ENCODE measurements at places on chromosomes 2 and 18.

DNA sequence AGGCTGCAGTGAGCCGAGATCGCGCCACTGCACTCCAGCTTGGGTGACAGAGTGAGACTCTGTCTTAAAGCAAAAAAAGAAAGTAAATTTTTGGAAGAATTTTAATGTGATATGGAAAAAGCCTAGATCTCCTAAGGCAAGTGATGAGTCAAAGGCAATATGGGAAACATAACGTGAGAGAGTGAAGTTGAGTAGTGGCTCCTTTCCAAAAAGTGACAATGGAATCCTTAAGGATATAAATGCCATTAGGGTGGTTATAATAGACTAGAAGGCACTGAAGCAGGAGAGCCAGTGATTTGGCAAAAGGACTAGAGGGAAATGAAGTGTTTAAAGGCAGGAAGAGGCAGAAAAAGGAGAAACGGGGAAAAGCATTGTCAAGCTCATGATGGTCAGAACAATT, 25.6 kb downstream of the ARHGAP28 start:
- DNase-seq, result no peak

DNA sequence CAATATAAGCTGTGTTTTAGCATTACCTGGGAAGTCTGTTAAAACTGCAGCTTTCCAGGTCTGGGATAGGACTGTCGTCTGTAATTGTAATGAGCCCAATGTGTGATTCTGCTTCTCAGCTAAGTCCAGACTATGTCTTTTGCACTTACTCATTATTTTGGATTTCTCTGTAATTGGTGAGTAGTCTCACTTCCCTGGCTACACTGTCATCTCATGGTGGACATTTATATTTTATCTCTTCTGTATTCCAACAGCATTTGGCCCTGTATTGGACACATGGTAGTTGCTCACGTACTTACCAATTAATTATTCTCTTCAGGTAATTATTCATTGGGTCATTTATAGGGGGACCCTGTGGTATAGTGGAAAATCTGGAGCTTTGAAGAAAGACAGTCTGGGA, 28.0 kb downstream of the LHCGR start:
- DNase-seq, result no peak

GRCh38 chr18:79245517-79246001, 150.2 kb upstream of the NFATC1 start:
- no peak for DNase-seq

DNA sequence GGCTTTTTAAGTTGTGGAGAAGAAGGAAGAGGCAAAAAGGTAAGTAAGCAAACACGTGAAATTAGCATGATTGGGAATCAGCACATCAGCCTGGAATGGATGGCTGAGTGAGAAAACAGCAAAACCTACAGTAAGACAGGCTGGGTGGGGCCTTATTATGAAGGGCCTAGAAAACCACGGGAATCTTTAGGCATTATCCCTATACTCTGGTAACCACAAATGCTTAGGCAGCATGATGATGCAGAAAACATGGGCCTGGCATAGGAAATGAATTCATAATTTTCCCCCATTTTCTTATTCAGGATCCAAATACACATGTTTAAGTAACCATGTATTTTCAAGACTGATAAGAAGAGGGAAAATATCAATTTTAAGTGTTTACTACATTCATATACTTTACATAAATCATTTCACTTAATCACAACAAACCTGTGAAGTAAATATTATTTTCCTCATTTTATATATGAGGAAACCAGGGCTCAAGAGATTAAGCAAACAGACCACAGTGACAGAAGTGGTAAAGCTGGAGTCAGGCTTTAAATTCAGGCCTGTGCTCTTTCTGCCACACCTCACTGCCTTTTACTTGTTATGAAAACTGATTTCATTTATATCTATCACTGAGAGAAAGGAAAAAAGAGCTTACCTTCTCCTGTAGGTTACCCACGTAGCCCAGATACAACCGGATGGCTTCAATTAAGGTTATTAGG, 4.0 kb downstream of the TMEM17 start:
- no peak for DNase-seq

DNA sequence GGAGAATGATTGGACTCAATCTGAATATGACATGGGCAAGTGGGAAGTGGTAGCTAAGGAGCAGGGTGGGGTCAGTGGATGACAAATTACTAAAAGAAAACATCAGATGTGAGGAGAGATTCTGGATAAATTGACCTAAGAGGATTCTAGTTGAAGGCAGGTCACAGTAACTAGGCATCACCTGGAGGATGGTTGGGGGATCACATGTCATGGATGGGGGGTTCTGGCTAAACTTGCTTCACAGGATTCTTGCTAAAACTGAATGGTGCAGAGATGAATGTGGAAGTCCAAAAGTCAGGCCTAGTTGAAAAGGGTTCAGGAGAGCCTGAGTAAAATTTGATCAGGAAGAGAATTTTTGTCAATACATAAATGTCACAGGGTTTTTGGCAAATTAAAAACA, 18.3 kb downstream of the CLHC1 start:
- DNase-seq, result no peak

DNA sequence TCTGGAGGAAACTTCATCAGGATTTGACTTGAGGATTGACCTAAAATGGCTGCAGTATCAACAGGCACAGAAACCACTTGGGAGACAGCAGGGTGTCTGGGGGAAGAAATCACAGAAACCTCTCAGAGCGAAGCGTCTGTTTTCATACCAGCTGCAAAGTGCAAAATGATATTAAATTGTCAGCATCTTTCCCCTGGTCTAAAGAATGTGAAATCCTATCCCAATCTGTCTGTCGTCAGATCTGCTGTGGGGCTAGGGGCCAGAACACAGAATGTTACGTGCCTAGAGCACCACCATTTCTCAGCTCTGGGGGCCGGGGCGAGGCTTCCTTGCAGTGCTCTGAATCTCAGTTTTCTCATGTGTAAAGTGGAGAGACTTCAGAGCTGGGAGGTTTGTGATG, 54.1 kb upstream of the MYCN start:
- no peak for DNase-seq

DNA sequence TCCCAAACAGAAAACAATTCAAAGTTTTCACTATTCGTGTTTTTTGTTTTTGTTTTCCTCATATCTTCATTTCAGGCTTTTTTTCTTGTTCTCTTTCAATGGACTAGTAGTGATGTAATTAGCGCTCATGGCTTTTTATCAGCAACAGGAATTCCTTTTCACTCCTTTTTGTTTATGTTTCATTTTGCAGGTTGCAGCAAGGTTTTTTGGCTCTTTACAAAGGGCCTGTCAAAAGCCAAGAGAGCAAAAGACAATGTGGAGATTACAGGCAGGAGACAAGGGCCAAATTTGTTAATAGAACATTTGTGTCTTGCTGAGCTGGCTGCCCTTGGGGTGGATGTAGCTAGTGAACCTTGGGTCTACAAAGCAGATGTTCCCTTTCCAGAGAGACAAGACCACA, 467.4 kb upstream of the CDH20 start:
- DNase-seq, result no peak

GRCh38 chr2:29916571-29916970, 4.8 kb downstream of the ALK start:
- DNase-seq, result no peak

DNA sequence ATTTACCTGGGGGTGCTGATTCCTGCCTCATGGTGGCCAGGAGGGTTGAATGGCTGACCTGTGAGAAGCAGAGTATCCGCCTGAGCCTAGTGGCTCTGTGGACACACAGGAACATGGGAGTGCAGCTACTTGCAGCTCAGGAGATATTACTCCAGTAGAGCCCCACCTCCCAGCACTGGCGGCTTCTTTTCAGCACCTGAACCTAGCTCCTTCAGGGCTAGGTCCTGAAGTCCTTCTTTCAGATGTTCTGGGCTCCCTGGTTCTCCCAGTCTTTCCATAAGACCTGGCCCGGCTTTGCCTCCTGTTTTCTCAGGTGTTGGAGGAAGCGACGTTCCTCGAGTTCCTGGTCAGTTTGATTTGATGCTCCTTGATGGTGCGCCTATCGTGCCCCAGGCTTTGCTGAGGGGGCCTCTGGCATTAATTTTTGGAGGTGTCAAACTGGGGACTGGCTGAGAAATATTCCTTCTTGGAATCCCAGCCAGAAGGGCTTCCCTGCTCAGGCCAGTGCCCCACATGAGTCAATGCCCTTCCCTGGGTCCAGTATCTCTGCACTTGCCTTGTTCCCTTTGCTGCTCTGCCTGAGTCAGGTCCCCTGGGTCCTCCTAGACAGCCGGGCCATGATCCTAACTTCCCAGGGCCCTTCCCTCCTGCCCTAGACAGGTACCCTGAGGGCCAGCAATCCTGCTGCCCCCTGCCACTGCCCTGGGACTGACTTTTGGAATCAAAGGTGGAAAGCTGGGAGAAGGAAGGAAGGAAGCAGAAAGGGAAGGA, 110.7 kb upstream of the HAAO start:
- DNase-seq, result no peak

DNA sequence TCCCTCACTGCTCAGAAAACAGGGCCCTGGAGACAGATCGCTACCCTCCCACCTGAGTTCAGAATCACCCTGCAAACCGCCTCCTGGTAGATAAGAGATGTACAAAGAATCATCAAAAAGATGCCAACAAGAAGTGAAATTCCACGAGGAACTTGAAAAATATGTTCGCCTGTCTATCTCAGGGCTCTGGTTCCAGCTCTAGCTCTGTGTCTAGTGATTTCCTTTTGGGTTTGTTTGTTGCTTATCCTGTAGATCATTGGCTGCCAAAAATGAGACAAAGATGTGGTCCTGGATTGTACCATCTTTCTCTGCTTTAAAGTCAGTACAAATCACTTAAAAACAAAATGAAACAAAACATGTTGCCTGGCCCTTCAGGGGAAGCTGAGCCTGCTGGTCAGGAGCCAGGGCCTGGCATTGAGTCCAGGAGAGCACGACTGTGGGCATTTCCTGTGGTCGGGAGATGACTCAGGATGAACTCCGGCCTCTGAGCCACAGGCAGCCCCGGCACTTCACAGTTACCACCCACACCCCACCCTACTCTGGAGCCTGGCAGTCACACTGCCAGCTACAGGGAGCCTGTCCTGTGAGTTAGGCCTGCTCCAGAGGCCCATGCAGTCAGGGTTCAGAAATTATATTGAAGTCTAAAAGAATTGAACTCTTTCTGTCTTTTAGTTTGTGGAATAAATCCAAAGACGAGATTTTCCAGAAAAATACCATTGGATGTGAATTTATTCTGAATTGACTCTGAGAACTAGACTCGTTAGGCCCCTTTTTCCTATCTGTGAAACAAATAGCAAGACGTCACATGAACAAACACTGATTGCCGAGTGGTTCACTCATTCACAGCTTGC, 8.0 kb upstream of the ITGB6 start:
- no peak for DNase-seq

GRCh38 chr2:61149074-61149473, 12.9 kb upstream of the C2orf74 start:
- DNase-seq, result no peak

- DNase-seq, result no peak
These were observed 280.8 kb upstream of the RGPD4 start for GRCh38 chr2:107545851-107546250.

DNA sequence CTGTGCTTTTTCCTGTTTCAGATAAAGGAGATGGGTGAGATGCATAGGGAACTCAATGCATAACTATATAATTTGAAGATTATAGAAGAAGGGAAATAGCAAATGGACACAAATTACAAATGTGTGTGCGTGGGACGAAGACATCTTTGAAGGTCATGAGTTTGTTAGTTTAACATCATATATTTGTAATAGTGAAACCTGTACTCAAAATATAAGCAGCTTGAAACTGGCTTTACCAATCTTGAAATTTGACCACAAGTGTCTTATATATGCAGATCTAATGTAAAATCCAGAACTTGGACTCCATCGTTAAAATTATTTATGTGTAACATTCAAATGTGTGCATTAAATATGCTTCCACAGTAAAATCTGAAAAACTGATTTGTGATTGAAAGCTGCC, 16.4 kb upstream of the MSH2 start:
- DNase-seq, result no peak

GRCh38 chr2:60094450-60094929, 459.0 kb downstream of the BCL11A start:
- DNase-seq, result no peak

All from stimulated activated CD4-positive, alpha-beta T cell treated with anti-CD3 and anti-CD28 coated beads, Interleukin-15, amount 100 ng/mL, for 1 hour (primary cell).